ENCODE measurements at places on chromosomes 7 and 10. TPM values are rescaled to one million over a fixed set of nuclear protein-coding genes. Genes with fewer than 3 reads are reported as not detected.
A peak's percentile ranks its signal among the peaks of the same experiment; 100 is the strongest.

DNA sequence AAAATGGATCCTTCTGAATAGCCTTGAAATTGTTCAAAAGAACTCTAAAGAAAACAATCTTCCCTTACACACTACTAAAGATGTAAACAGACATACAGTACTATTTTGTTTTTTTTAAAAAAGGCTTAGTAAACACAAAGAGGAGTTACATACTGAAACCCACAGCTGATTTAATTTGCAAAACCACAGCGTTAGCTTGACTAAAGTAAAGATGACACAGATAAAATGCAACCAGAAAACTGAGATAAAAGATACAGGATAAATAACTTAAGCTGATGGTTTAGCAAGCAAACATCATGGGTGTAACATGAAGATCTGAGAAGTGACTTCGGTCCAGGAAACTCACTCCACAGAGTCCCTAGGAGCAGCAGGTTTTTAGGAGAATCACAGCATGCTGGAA, 21.8 kb downstream of the PRKCQ start:
- H3K4me3 ChIP-seq, result no peak overlapping the region
- H3K27me3 ChIP-seq, result no peaks in the 10 kb centered on the region
- H3K27ac ChIP-seq, result peak overlapping the region; percentile 79
- no peak for DNase-seq
- H3K36me3 ChIP-seq, result no peaks in the 10 kb centered on the region

- H3K4me3 ChIP-seq, result no peak overlapping the region
- H3K4me1 ChIP-seq, result no peaks in the 10 kb centered on the region
- H3K36me3 ChIP-seq, result no peaks in the 10 kb centered on the region
- no peaks in the 10 kb centered on the region for H3K27me3 ChIP-seq
- no peak overlapping the region for H3K27ac ChIP-seq
Measured at GRCh38 chr10:97270523-97271154, 21.8 kb downstream of the ARHGAP19 start.

GRCh38 chr10:35355971-35356724, 19.8 kb downstream of the CCNY start:
- H3K27me3 ChIP-seq, result no peaks in the 10 kb centered on the region
- no peak overlapping the region for H3K27ac ChIP-seq
- H3K36me3 ChIP-seq, result no peaks in the 10 kb centered on the region

GRCh38 chr7:117132321-117133120, 179.2 kb downstream of the ST7 start:
- no peaks in the 10 kb centered on the region for H3K27me3 ChIP-seq
- H3K4me1 ChIP-seq, result peaks cover 18% of the 10 kb centered on the region
- DNase-seq, result no peak
- no peak overlapping the region for H3K27ac ChIP-seq
- H3K4me3 ChIP-seq, result no peak overlapping the region
- no peaks in the 10 kb centered on the region for H3K36me3 ChIP-seq

- no peaks in the 10 kb centered on the region for H3K36me3 ChIP-seq
- H3K27ac ChIP-seq, result no peak overlapping the region
- no peak for DNase-seq
- no peak overlapping the region for H3K4me3 ChIP-seq
Measured at GRCh38 chr10:70650718-70651117, 21.6 kb upstream of the ADAMTS14 start.

The EMX2 gene
- total RNA-seq, result 0.46 TPM
